ENCODE measurements at places on chromosomes 2 and 18. TPM values are rescaled to one million over a fixed set of nuclear protein-coding genes. Genes with fewer than 3 reads are reported as not detected.

PSMG2 gene
- total RNA-seq: 79.7 TPM

GRCh38 chr18:49520661-49521145 is 33.7 kb upstream of the C18orf32 start:
- H3K27me3 ChIP-seq: no peaks in the 10 kb centered on the region
- H3K27ac ChIP-seq: no peak overlapping the region
- DNase-seq: no peak
- H3K36me3 ChIP-seq: no peaks in the 10 kb centered on the region

MATN3 gene
- 2.9 TPM for total RNA-seq

DNA sequence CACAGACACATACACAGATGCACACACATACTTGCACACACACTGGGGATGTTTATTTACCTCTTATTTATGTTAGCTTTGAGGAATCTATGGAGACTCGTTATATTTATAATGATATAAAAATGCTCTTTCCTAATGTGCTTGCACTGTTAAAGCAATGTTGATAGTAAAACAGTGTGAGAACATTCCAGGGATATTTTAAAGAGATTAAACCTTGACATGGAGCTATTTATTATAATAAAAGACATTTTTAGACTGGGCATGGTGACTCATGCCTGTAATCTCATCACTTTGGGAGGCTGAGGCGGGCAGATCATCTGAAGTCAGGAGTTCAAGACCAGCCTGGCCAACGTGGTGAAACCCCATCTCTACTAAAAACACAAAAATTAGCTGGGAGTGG is 557.3 kb upstream of the ZNF804A start:
- H3K36me3 ChIP-seq: no peaks in the 10 kb centered on the region
- H3K27me3 ChIP-seq: no peaks in the 10 kb centered on the region
- no peaks in the 10 kb centered on the region for H3K4me1 ChIP-seq

HNMT gene
- 65.8 TPM for total RNA-seq

- H3K4me3 ChIP-seq: no peak overlapping the region
- no peaks in the 10 kb centered on the region for H3K36me3 ChIP-seq
- H3K27ac ChIP-seq: no peak overlapping the region
Observed at GRCh38 chr18:54736981-54737380, 91.3 kb upstream of the RAB27B start.

GRCh38 chr2:108627911-108628567 is 91.2 kb upstream of the RANBP2 start:
- H3K4me3 ChIP-seq: no peak overlapping the region
- peaks cover 29% of the 10 kb centered on the region for H3K4me1 ChIP-seq
- DNase-seq: no peak
- no peaks in the 10 kb centered on the region for H3K36me3 ChIP-seq
- H3K27me3 ChIP-seq: no peaks in the 10 kb centered on the region

- H3K27ac ChIP-seq: no peak overlapping the region
- 0 out of 2 replicates have a peak, but pooled peaks cover under 1% of the 10 kb centered on the region for H3K27me3 ChIP-seq
- DNase-seq: no peak
- no peak overlapping the region for H3K4me3 ChIP-seq
- H3K36me3 ChIP-seq: no peaks in the 10 kb centered on the region
Observed at GRCh38 chr2:46392561-46393346, 86.6 kb upstream of the TMEM247 start.

GRCh38 chr2:48306409-48307284 is 223.3 kb upstream of the STON1 start:
- no peaks in the 10 kb centered on the region for H3K27me3 ChIP-seq
- no peaks in the 10 kb centered on the region for H3K4me1 ChIP-seq
- H3K4me3 ChIP-seq: no peak overlapping the region
- no peak overlapping the region for H3K27ac ChIP-seq

GRCh38 chr2:85981579-85982247 is 92.9 kb upstream of the ST3GAL5 start:
- no peak for DNase-seq
- H3K36me3 ChIP-seq: no peaks in the 10 kb centered on the region
- peaks cover 11% of the 10 kb centered on the region for H3K4me1 ChIP-seq
- no peaks in the 10 kb centered on the region for H3K27me3 ChIP-seq

- no peaks in the 10 kb centered on the region for H3K4me1 ChIP-seq
- no peak overlapping the region for H3K4me3 ChIP-seq
- no peaks in the 10 kb centered on the region for H3K36me3 ChIP-seq
- no peak overlapping the region for H3K27ac ChIP-seq
- H3K27me3 ChIP-seq: no peaks in the 10 kb centered on the region
Observed at GRCh38 chr2:145666552-145666951, 1146.6 kb upstream of the ZEB2 start.

DNA sequence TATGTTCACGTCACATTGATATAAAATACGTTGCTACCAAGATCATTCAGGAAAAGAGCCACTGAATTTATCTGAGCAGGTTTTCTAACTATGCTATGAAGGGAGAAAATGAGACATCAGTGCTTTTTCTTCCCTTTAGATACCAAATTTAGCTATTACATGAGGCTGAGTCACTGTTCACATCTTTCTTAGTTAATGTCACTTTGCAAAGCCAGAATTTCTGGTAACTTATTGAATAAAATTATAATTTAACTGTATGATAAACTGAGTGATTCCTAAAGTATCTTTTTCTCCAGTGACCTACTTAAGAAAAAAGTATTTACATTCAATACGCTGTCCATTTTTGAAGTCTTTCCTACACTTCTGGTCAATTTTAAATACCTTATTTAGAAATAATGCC is 22.7 kb downstream of the C1D start:
- H3K4me1 ChIP-seq: no peaks in the 10 kb centered on the region
- H3K27ac ChIP-seq: no peak overlapping the region
- no peak for DNase-seq

- no peak overlapping the region for H3K4me3 ChIP-seq
- H3K36me3 ChIP-seq: no peaks in the 10 kb centered on the region
- H3K27me3 ChIP-seq: no peaks in the 10 kb centered on the region
- no peak for DNase-seq
- H3K4me1 ChIP-seq: no peaks in the 10 kb centered on the region
Observed at GRCh38 chr18:52888014-52888413, 548.0 kb downstream of the DCC start.

- no peak for DNase-seq
- H3K27me3 ChIP-seq: no peaks in the 10 kb centered on the region
- no peak overlapping the region for H3K4me3 ChIP-seq
- peaks cover 24% of the 10 kb centered on the region for H3K36me3 ChIP-seq
Observed at GRCh38 chr2:237697586-237698357, 70.4 kb downstream of the LRRFIP1 start.

DNA sequence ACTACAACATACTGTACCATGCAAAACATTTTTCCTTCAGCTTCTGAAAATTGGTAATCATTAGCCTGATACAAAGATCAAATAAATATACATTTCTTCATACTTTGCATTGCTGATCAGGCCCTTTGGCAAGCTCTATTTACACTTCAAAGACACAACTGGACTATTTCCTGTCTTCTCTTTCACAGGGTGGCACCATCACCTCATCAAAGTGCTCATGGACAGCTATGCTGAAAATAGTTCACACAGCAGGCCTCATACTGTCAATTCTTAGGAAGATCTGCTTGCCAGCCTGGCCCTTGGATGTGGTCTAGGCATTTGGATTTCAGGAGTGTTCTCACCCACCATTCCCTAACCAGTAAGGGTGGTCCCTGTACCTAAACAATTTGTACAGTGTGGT is 33.9 kb downstream of the FBXO15 start:
- H3K27ac ChIP-seq: no peak overlapping the region
- no peaks in the 10 kb centered on the region for H3K4me1 ChIP-seq
- no peak for DNase-seq
- no peaks in the 10 kb centered on the region for H3K27me3 ChIP-seq
- H3K36me3 ChIP-seq: no peaks in the 10 kb centered on the region

DNA sequence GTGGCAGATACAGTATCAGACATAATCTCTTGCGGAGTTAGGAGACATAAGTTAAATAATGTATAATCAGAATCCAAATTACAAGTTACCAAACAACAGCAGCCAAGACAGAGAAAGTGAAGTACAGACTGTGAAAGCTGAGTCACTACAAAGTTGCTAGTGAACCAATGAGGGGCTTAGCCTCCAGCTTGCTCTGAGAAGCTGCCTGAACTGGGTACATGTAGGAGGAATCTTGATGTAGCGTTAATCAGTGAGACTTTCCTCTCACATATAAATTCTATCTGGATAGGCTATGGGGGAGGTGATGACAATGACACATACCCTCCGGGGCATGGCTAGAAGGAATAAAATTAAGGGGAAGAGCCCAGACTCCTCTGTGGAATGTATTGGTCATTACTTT is 1234.3 kb upstream of the DDX18 start:
- H3K27ac ChIP-seq: no peak overlapping the region
- H3K36me3 ChIP-seq: no peaks in the 10 kb centered on the region
- no peaks in the 10 kb centered on the region for H3K27me3 ChIP-seq

DNA sequence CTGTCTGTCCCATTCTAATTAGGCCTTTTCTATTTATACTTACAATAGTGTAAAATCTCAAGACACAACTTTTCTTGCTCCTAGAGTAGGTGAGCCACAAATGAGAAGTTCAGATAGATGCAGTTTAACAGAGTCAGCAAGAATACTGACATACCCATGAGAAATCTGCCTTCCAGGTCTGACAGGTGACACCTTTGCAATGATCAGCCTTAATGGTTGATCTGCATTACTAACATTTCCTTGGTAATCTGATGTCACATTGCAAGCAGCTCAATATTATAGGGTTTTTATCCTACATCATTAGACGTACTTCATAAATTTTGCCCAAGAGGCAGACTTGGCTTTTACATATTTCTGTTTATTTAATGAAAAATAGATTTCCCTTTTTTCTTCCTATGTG is 359.3 kb upstream of the VWC2L start:
- H3K27me3 ChIP-seq: no peaks in the 10 kb centered on the region
- H3K4me1 ChIP-seq: no peaks in the 10 kb centered on the region
- H3K27ac ChIP-seq: no peak overlapping the region
- H3K36me3 ChIP-seq: no peaks in the 10 kb centered on the region
- DNase-seq: no peak

EML6 gene
- total RNA-seq: not detected

DNA sequence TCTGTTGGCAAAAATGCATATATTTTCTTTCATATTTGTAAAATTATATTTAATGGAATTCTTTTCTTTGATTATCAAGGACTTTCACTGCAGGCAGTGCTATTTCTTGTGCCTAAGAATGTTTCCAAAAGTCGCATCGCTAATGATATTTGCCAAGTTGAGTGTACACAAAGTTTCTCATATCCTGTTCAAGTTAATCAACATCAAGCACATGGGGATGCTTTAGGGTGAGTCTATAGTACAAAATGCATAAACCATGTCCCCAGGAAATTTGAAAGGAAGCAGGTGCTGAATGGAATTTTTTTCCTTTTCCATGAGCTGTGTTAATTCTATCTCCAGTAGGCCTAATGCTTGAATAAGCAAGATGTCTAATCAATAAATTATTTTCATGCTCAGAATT is 129.7 kb downstream of the GALNT1 start:
- no peak overlapping the region for H3K27ac ChIP-seq
- H3K4me3 ChIP-seq: no peak overlapping the region
- H3K4me1 ChIP-seq: peaks cover 8% of the 10 kb centered on the region
- H3K36me3 ChIP-seq: peaks cover 11% of the 10 kb centered on the region
- DNase-seq: no peak
- no peaks in the 10 kb centered on the region for H3K27me3 ChIP-seq

DNA sequence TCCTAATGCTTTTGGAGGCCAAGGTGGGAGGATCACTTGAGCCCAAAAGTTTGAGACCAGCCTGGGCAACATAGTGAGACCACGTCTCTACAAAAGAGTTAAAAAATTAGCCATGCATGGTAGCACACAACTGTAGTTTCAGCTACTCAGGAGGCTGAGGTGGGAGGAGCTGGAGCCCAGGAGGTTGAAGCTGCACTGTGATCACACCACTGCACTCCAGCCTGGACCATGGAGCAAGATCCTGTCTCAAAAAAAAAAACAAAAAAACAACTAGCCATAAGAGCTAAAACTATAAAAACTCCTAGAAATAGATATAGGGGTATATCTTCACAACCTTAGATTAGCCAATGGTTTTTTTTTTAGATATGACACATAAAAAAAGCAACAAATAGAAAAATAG is 16.9 kb upstream of the COL6A3 start:
- no peak for DNase-seq
- H3K27me3 ChIP-seq: no peaks in the 10 kb centered on the region
- H3K4me1 ChIP-seq: peaks cover 54% of the 10 kb centered on the region
- H3K27ac ChIP-seq: peak overlapping the region; percentile 73
- no peaks in the 10 kb centered on the region for H3K36me3 ChIP-seq
